K562 (cell line): ENCODE measurements at places on chromosomes 3 and 15. TPM values are rescaled to one million over a fixed set of nuclear protein-coding genes. Genes with fewer than 3 reads are reported as not detected.

- no peak for DNase-seq
These were observed 64.6 kb downstream of the MYO5A start for GRCh38 chr15:52464040-52464439.

DNA sequence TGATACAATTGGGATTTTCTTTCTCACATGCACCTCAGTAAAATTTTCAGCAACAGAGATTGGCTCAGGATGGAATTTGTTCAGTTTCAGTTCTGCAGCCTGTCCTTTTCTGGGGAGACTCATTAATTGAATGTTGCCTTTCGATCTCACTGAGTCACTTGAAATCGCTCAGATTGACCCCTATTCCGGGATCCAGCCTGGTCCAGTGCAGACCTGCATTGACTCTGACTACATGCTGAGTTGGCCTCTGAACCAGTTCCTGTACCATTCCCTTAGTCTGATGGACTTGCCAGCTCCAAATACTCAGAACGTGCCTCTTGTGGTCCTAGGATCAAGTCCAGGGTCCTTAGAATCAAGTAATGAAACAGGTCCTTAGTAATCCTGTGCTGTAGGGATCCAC, 9.4 kb downstream of the IGF1R start:
- no peak for DNase-seq

DNA sequence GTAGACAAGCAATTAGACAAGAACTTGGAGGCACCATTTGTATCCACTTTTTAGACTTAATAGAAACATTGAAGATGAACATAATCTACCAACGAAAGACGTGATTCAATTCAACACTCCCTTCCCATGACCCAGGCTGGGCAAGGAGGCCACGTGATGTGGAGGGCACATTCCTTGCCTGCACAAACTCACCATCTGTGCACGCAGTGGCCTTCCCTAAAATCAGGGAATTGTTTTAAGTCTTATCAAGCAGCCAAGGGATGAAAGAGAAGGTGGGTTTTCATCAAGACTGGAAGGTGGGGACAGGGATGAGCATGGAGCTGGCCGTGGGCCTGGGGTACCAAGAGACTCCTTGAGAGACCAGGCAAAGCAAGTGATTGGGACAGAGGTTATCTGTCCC, 13.5 kb downstream of the STARD5 start:
- DNase-seq, result no peak

Gene RBSN
- 18.7 and 19.6 TPM in 2 replicates for total RNA-seq

Gene NLGN1
- not detected in 2 replicates for total RNA-seq

Gene SLC12A1
- total RNA-seq, result not detected in 2 replicates

Gene ECE2
- total RNA-seq, result not detected in 2 replicates
